CD8-positive, alpha-beta memory T cell (primary cell): ENCODE measurements at places on chromosomes 11 and 22. TPM values are rescaled to one million over a fixed set of nuclear protein-coding genes. Genes with fewer than 3 reads are reported as not detected.

The C11orf91 gene
- total RNA-seq: not detected

The OR5P2 gene
- not detected for total RNA-seq

The HOATZ gene
- not detected for total RNA-seq

The SCT gene
- total RNA-seq: not detected

The OR6A2 gene
- not detected for total RNA-seq

The TOM1 gene
- total RNA-seq: 17.0 TPM

The NAALAD2 gene
- not detected for total RNA-seq

The CHST1 gene
- total RNA-seq: 0.94 TPM

The SYT7 gene
- total RNA-seq: not detected

The FDXACB1 gene
- total RNA-seq: 11.6 TPM

The GLYAT gene
- not detected for total RNA-seq

The SMPD1 gene
- 30.4 TPM for total RNA-seq
